ENCODE measurements at places on chromosomes 3 and 15. TPM values are rescaled to one million over a fixed set of nuclear protein-coding genes. Genes with fewer than 3 reads are reported as not detected.

Gene CHRM5
- not detected for total RNA-seq

GRCh38 chr3:141373768-141374526, 5.6 kb downstream of the ZBTB38 start:
- peaks cover 2% of the 10 kb centered on the region for H3K36me3 ChIP-seq

- H3K4me1 ChIP-seq, result peaks cover 8% of the 10 kb centered on the region
- DNase-seq, result peak; percentile 48
- H3K27ac ChIP-seq, result no peak within 1 kb of the TSS
- H3K4me3 ChIP-seq, result peak within 1 kb of the TSS; percentile 68
- peaks cover 39% of the 10 kb centered on the region for H3K27me3 ChIP-seq
- no peaks in the 10 kb centered on the region for H3K36me3 ChIP-seq
Measured at GRCh38 chr3:18424729-18425640, at the start of gene SATB1. TSS of gene SATB1 (minus strand) at chr3:18425339. CDS start at chr3:18420967, 4,372 bp downstream.

GRCh38 chr3:55669133-55669532, 182.0 kb upstream of the WNT5A start:
- no peaks in the 10 kb centered on the region for H3K4me1 ChIP-seq
- H3K27me3 ChIP-seq, result no peaks in the 10 kb centered on the region
- DNase-seq, result no peak
- no peaks in the 10 kb centered on the region for H3K36me3 ChIP-seq
- H3K4me3 ChIP-seq, result no peak overlapping the region
- H3K27ac ChIP-seq, result no peak overlapping the region

DNA sequence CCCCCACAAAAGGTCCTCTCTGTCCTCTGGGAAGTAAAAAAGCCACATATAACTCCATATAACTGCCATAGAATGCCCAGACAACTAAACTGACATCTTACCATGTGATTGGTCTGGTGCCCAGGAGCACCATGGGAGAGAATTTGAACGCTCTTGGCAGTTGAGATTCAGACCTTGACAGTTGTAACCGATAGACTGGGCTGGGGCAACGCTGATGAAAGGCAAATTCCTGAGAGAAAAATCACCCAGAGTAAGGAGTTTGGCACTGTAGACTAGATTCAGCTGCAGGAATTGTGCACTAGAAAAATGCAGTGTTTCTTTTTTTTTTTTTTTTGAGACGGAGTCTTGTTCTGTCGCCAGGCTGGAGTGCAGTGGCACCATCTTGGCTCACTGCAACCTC, 240.5 kb downstream of the SOX2 start:
- no peaks in the 10 kb centered on the region for H3K4me1 ChIP-seq
- no peak overlapping the region for H3K4me3 ChIP-seq
- no peak overlapping the region for H3K27ac ChIP-seq

Gene AGBL1
- not detected for total RNA-seq

DNA sequence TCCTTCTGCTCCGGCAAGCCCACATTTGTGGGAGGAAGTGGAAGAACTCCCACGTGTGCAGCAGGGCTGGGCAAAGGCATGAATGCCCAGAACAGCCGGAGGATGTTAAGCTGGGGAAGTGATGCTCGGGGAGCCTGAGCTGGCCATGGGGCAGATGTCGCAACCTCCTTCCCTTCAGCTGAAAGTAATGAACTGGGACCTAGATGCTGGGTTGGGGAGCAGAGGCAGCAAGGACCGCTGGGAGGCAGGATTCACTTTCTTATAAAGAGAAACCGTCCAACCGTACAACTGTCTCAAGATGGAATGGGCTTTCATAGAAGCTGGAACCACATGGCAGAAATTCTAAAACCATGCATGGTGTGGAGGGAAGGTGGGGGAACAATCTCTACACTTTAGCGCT, 290.9 kb downstream of the OCA2 start:
- no peak overlapping the region for H3K27ac ChIP-seq
- H3K4me1 ChIP-seq, result no peaks in the 10 kb centered on the region
- H3K27me3 ChIP-seq, result no peaks in the 10 kb centered on the region
- H3K4me3 ChIP-seq, result no peak overlapping the region

Gene HTR3D
- not detected for total RNA-seq

GRCh38 chr3:149252272-149252671, 30.6 kb upstream of the CP start:
- no peak overlapping the region for H3K27ac ChIP-seq
- H3K27me3 ChIP-seq, result no peaks in the 10 kb centered on the region
- no peak for DNase-seq
- H3K4me1 ChIP-seq, result peaks cover 15% of the 10 kb centered on the region
- no peak overlapping the region for H3K4me3 ChIP-seq

GRCh38 chr15:97858296-97858695, 102.2 kb upstream of the ARRDC4 start:
- no peak overlapping the region for H3K27ac ChIP-seq
- no peaks in the 10 kb centered on the region for H3K27me3 ChIP-seq
- no peak overlapping the region for H3K4me3 ChIP-seq
- no peaks in the 10 kb centered on the region for H3K4me1 ChIP-seq

GRCh38 chr15:59394166-59394661, 21.5 kb upstream of the MYO1E start:
- H3K27ac ChIP-seq, result no peak overlapping the region
- H3K4me1 ChIP-seq, result no peaks in the 10 kb centered on the region
- DNase-seq, result no peak

Gene ACTC1
- not detected for total RNA-seq

- no peaks in the 10 kb centered on the region for H3K36me3 ChIP-seq
- H3K27ac ChIP-seq, result no peak overlapping the region
- H3K4me1 ChIP-seq, result peaks cover 6% of the 10 kb centered on the region
- no peaks in the 10 kb centered on the region for H3K27me3 ChIP-seq
- H3K4me3 ChIP-seq, result no peak overlapping the region
Measured at GRCh38 chr3:185984203-185984602, 46.4 kb upstream of the TRA2B start.

Gene SLC30A4
- 3.8 TPM for total RNA-seq

Gene TTC21A
- 7.8 TPM for total RNA-seq

GRCh38 chr15:45715528-45715927, 80.7 kb downstream of the SQOR start:
- H3K36me3 ChIP-seq, result no peaks in the 10 kb centered on the region
- peaks cover 2% of the 10 kb centered on the region for H3K27me3 ChIP-seq
- H3K27ac ChIP-seq, result no peak overlapping the region
- no peak overlapping the region for H3K4me3 ChIP-seq

DNA sequence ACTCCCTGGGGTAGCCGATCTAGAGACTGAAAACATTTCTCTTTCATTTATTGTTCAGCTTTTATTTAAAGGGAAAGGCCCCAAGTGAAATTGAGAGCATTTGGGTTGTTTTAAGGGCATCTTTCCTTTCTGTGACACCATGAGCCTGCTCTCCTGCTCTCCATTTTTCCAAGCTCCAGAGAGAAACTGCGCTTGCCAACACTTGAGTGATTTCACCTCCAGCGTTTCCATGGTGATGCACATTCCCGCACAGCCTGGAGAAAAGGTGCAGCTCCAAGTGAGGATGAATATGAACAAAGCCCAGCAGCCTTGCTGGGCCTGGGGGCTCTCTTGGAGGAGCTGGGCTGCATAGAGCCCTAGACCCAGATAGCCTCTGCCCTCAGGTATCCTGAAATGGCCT, 159.2 kb upstream of the PPP2R3A start:
- no peaks in the 10 kb centered on the region for H3K36me3 ChIP-seq
- DNase-seq, result no peak
- no peaks in the 10 kb centered on the region for H3K27me3 ChIP-seq
- H3K4me1 ChIP-seq, result no peaks in the 10 kb centered on the region

GRCh38 chr3:186496016-186496415, 48.2 kb downstream of the CRYGS start:
- no peak for DNase-seq
- H3K36me3 ChIP-seq, result no peaks in the 10 kb centered on the region
- H3K27me3 ChIP-seq, result no peaks in the 10 kb centered on the region
- no peak overlapping the region for H3K27ac ChIP-seq
- H3K4me1 ChIP-seq, result no peaks in the 10 kb centered on the region
- H3K4me3 ChIP-seq, result no peak overlapping the region

GRCh38 chr15:80264031-80264430, 12.0 kb upstream of the CTXND1 start:
- no peak for DNase-seq
- H3K27me3 ChIP-seq, result no peaks in the 10 kb centered on the region
- no peak overlapping the region for H3K27ac ChIP-seq

- H3K4me3 ChIP-seq, result no peak overlapping the region
- H3K27me3 ChIP-seq, result no peaks in the 10 kb centered on the region
- H3K4me1 ChIP-seq, result peaks cover 86% of the 10 kb centered on the region
- H3K27ac ChIP-seq, result no peak overlapping the region
- H3K36me3 ChIP-seq, result peaks cover 3% of the 10 kb centered on the region
Measured at GRCh38 chr15:67085818-67086636, 20.6 kb downstream of the SMAD3 start.

- no peaks in the 10 kb centered on the region for H3K36me3 ChIP-seq
- no peak overlapping the region for H3K4me3 ChIP-seq
- H3K4me1 ChIP-seq, result no peaks in the 10 kb centered on the region
- no peak for DNase-seq
Measured at GRCh38 chr3:97647441-97647982, 117.0 kb upstream of the ARL6 start.

Gene TEX264
- 29.0 TPM for total RNA-seq

GRCh38 chr3:37441689-37442088, 267.3 kb upstream of the LRRFIP2 start:
- no peaks in the 10 kb centered on the region for H3K36me3 ChIP-seq
- H3K27me3 ChIP-seq, result peaks cover 8% of the 10 kb centered on the region
- H3K27ac ChIP-seq, result no peak overlapping the region
- DNase-seq, result no peak

DNA sequence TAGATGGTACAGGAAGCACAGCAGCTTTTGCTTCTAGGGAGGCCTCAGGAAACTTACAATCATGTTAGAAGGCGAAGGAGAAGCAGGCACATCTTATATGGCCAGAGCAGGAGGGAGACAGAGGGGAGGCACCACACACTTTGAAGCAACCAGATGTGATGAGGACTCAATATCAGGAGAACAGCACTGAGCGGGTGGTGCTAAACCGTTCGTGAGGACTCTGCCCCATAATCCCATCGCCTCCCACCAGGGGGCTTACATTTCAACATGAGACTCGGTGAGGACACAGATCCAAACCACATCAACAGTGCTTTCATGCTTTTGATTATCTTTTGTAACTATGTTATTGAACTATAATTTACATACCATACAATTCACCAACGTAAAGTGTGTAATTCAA, 7.6 kb upstream of the TMEM44 start:
- peak overlapping the region; percentile 91 for H3K27ac ChIP-seq
- no peaks in the 10 kb centered on the region for H3K27me3 ChIP-seq
- H3K4me3 ChIP-seq, result no peak overlapping the region
- peak; percentile 79 for DNase-seq
- H3K4me1 ChIP-seq, result peaks cover 35% of the 10 kb centered on the region

Gene SLC24A5
- total RNA-seq, result not detected

Gene ZNF502
- 4.1 TPM for total RNA-seq

Gene TTLL13
- total RNA-seq, result not detected

- no peak overlapping the region for H3K4me3 ChIP-seq
- peaks cover 16% of the 10 kb centered on the region for H3K27me3 ChIP-seq
- H3K4me1 ChIP-seq, result no peaks in the 10 kb centered on the region
- H3K36me3 ChIP-seq, result no peaks in the 10 kb centered on the region
Measured at GRCh38 chr15:38622908-38623307, 58.3 kb upstream of the RASGRP1 start.

GRCh38 chr15:64131547-64131946, 20.0 kb upstream of the SNX22 start:
- no peak overlapping the region for H3K4me3 ChIP-seq
- no peak for DNase-seq
- H3K27ac ChIP-seq, result no peak overlapping the region
- H3K4me1 ChIP-seq, result no peaks in the 10 kb centered on the region
- peaks cover 17% of the 10 kb centered on the region for H3K36me3 ChIP-seq

GRCh38 chr3:131728898-131729642, 226.3 kb upstream of the MRPL3 start:
- DNase-seq, result no peak
- no peaks in the 10 kb centered on the region for H3K27me3 ChIP-seq
- H3K4me1 ChIP-seq, result no peaks in the 10 kb centered on the region
- no peaks in the 10 kb centered on the region for H3K36me3 ChIP-seq

DNA sequence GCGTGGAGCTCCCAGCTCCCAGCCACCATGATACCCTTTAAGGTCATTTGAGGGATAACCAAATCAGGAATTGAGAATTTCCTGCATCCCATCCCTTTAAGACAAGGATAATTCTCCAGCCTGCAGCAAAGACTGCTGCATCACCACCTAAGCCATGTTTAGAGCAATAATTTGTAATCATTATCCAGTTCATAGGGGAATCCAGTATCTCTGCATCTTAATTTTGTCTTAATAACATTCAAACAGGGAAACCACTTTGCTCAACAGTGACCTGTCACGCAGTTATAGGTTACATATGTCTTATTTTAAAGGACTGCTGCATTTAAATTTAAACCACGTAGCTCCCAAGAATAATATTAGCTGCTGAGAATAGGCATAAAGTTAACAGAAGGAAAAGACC, 188.4 kb downstream of the SSR3 start:
- no peaks in the 10 kb centered on the region for H3K27me3 ChIP-seq
- H3K4me1 ChIP-seq, result no peaks in the 10 kb centered on the region
- DNase-seq, result no peak
- H3K36me3 ChIP-seq, result no peaks in the 10 kb centered on the region
- H3K4me3 ChIP-seq, result no peak overlapping the region

DNA sequence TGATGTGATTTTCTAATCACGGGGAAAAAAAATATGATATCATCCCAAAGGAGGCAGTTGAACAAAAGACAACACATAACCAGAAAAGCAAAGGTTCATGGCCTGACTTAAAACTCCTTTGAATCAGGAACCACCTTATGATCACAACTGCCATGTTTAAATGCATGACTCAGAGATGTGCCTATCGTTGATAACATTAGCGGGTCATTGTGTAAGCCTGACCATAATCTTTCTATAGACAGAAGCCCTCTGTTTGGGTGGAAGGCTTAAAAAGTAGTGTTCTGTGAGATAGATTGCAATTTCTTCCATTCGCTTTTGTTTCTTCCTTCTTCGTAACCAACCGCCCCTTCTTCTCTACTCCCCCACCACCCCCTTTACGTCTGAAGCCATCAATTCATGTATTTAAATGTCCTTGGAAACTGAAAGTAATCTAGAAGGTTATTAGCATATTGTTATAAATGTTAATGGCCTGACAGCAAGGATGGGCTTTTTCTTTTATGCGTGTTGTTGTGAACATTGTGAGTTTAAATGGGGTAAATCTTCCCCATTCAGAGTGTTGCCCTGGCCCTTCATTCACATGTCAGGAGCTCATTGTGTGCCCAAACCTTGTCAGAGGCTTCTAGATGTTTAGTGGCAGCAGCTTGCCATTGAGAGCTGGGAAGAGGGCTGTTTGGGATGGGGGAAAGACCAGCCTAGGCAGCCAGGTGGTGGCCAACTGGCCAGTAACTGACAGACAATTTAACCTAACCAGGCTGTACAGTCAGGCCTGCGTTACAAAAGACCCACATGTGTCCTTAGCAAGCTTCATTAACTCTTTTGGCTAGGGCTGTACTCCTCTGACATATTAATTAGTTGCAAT, 64.5 kb downstream of the EPHA3 start:
- H3K27me3 ChIP-seq, result no peaks in the 10 kb centered on the region
- DNase-seq, result no peak
- H3K36me3 ChIP-seq, result no peaks in the 10 kb centered on the region
- H3K4me3 ChIP-seq, result no peak overlapping the region
- H3K27ac ChIP-seq, result no peak overlapping the region

Gene NOX5
- 0.07 TPM for total RNA-seq

- peaks cover 17% of the 10 kb centered on the region for H3K4me1 ChIP-seq
- peak overlapping the region; percentile 90 for H3K27ac ChIP-seq
- H3K4me3 ChIP-seq, result no peak overlapping the region
- H3K27me3 ChIP-seq, result no peaks in the 10 kb centered on the region
- H3K36me3 ChIP-seq, result no peaks in the 10 kb centered on the region
Measured at GRCh38 chr3:29186131-29186599, 94.7 kb upstream of the RBMS3 start.

Gene TRH
- total RNA-seq, result not detected

Gene SAXO2
- 0.67 TPM for total RNA-seq

Gene TGM5
- total RNA-seq, result not detected

Data from endothelial cell of umbilical vein (primary cell).